ENCODE measurements at places on chromosomes 7 and 10. TPM values are rescaled to one million over a fixed set of nuclear protein-coding genes. Genes with fewer than 3 reads are reported as not detected.
A peak's percentile ranks its signal among the peaks of the same experiment; 100 is the strongest.

GRCh38 chr7:84107259-84107658 lies 87.3 kb downstream of the SEMA3A start:
- no peaks in the 10 kb centered on the region for H3K27me3 ChIP-seq
- H3K4me3 ChIP-seq = no peak overlapping the region
- no peaks in the 10 kb centered on the region for H3K4me1 ChIP-seq
- no peak overlapping the region for H3K27ac ChIP-seq
- H3K36me3 ChIP-seq = no peaks in the 10 kb centered on the region

ASB4 gene
- polyA plus RNA-seq = 0.33 TPM

- H3K27ac ChIP-seq = no peak overlapping the region
- H3K4me3 ChIP-seq = no peak overlapping the region
- H3K36me3 ChIP-seq = peaks cover 17% of the 10 kb centered on the region
- no peaks in the 10 kb centered on the region for H3K27me3 ChIP-seq
Measured at GRCh38 chr10:22534849-22535604, 179.4 kb downstream of the PIP4K2A start.

DNA sequence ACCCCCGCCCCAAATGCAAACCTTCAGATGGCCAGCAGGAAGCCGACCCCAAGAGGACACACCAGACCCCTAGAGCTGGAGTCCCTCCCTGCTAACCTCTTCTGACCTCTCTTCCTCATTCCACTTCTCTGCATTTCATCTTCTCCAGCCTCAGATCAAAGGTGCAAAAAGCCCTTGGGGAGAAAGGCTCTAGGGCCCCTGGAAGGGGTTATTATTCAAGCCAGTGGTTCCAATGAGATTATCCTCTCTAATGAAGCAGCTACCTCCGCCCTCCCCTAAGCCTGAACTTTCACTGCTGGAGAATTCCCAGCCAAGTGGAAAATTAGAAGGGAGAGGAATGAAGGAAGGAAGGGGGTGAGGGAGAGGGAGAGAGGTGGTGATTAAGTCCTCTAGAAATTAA lies 343.9 kb downstream of the PLXNA4 start:
- H3K36me3 ChIP-seq = no peaks in the 10 kb centered on the region
- H3K27me3 ChIP-seq = no peaks in the 10 kb centered on the region
- no peaks in the 10 kb centered on the region for H3K4me1 ChIP-seq
- H3K27ac ChIP-seq = no peak overlapping the region

NUB1 gene
- 52.5 TPM for polyA plus RNA-seq

GRCh38 chr7:2017481-2017891 lies 215.3 kb downstream of the MAD1L1 start:
- H3K27ac ChIP-seq = no peak overlapping the region
- no peak overlapping the region for H3K4me3 ChIP-seq
- no peaks in the 10 kb centered on the region for H3K27me3 ChIP-seq
- no peak for DNase-seq
- H3K4me1 ChIP-seq = peaks cover 13% of the 10 kb centered on the region

DNA sequence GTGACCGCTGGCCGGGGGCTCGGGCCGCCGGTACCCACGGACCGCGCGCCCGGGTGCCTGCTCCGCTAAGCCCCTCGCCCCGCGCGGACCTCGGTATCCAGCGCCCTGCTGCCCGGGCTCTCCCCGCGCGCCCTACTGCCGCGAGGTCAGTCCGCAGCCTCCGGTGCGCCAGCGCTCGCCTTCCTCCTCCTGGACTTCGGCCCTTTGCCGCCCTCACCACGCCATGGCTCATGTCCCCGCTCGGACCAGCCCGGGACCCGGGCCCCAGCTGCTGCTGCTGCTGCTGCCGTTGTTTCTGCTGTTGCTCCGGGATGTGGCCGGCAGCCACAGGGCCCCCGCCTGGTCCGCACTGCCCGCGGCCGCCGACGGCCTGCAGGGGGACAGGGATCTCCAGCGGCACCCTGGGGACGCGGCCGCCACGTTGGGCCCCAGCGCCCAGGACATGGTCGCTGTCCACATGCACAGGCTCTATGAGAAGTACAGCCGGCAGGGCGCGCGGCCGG lies 483 bp downstream of the GDF10 start:
- peaks cover 79% of the 10 kb centered on the region for H3K27me3 ChIP-seq
- H3K4me1 ChIP-seq = no peaks in the 10 kb centered on the region
- no peak overlapping the region for H3K27ac ChIP-seq
- H3K36me3 ChIP-seq = no peaks in the 10 kb centered on the region
- DNase-seq = peak; percentile 21

PDAP1 gene
- polyA plus RNA-seq = 94.9 TPM

ZYX gene
- polyA plus RNA-seq = 104 TPM

GRCh38 chr10:86971232-86971991 lies 3.1 kb downstream of the ADIRF start:
- H3K4me3 ChIP-seq = peak overlapping the region; percentile 65
- H3K27ac ChIP-seq = peak overlapping the region; percentile 54
- H3K27me3 ChIP-seq = peaks cover 30% of the 10 kb centered on the region
- H3K36me3 ChIP-seq = no peaks in the 10 kb centered on the region

GPR22 gene
- polyA plus RNA-seq = 2.5 TPM

- H3K36me3 ChIP-seq = no peaks in the 10 kb centered on the region
- no peaks in the 10 kb centered on the region for H3K4me1 ChIP-seq
- H3K4me3 ChIP-seq = no peak overlapping the region
- H3K27me3 ChIP-seq = no peaks in the 10 kb centered on the region
Measured at GRCh38 chr7:46755120-46756034, 826.5 kb downstream of the TNS3 start.

- H3K4me1 ChIP-seq = peaks cover 4% of the 10 kb centered on the region
- H3K4me3 ChIP-seq = no peak overlapping the region
- peak overlapping the region; percentile 52 for H3K27ac ChIP-seq
- DNase-seq = peak; percentile 24
Measured at GRCh38 chr7:29987811-29988317, 1.7 kb downstream of the SCRN1 start.

DNA sequence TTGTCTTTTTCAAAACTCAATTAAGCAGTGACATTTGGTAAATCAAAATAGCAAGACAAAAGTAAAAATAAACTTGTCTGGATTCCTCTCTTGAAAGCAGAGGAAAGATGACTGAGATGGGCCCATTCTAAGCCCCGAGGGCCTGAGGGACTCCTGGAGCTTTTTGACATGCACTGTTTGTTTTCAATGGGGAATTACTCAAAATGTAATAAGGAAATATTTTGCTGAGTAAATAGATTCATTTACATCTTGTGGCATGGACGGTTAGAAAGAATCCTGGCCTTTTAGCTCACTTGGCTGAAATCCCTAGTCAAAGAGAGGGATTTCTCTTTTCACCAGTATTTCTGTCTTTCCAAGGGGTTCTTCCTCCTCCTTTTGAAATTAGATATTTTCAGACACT lies 108.0 kb downstream of the MKX start:
- no peak overlapping the region for H3K4me3 ChIP-seq
- no peaks in the 10 kb centered on the region for H3K36me3 ChIP-seq
- no peak overlapping the region for H3K27ac ChIP-seq
- no peaks in the 10 kb centered on the region for H3K4me1 ChIP-seq

DNA sequence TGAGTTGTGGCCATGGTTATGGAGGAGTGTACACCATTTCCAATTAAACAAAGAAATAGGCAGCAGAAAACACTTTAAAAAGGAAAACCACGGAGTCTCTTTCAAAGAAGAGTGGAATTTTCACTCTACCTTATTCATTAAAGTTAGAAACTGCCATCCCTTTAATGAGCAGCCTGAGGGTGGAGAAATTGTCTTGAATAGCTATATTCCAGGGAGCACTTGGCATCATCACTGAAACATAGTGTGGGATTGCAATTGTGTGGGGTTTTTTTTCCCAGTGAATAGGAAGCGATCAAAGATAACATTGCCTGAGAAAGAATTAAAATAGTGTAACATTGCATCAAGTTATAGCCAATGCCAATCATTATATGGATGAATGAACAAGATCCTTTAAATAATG lies 191.6 kb downstream of the TEX36 start:
- no peak for DNase-seq
- H3K4me1 ChIP-seq = no peaks in the 10 kb centered on the region
- H3K27me3 ChIP-seq = no peaks in the 10 kb centered on the region
- no peaks in the 10 kb centered on the region for H3K36me3 ChIP-seq

DDX50 gene
- 37.0 TPM for polyA plus RNA-seq
